ENCODE measurements at places on chromosomes 7 and 10. TPM values are rescaled to one million over a fixed set of nuclear protein-coding genes. Genes with fewer than 3 reads are reported as not detected.
A peak's percentile ranks its signal among the peaks of the same experiment; 100 is the strongest.

GRCh38 chr7:80275192-80275605 lies 140.6 kb downstream of the GNAI1 start:
- no peaks in the 10 kb centered on the region for H3K27me3 ChIP-seq
- H3K4me3 ChIP-seq: no peak overlapping the region
- no peak for DNase-seq
- H3K27ac ChIP-seq: no peak overlapping the region

DNA sequence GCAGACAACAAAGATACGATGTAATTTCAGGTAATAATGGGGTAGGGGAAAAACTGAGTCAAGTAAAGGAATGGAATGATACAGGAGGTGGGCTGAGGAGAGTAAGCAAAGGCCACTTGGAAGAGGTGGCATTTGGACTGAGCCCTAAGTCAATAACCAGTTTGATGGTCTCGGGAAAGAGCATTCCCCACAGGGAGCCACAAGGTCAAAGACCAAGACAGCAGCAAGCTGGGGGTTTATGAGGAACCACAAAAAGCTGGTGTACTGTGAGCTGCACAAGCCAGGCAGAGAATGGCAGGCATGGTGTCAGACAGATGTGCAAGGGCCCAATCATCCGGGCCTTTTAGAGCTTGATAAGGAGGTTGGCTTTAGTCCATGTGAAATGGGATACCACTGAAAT lies 98.7 kb downstream of the NOC3L start:
- no peak overlapping the region for H3K4me3 ChIP-seq
- DNase-seq: peak; percentile 24
- no peaks in the 10 kb centered on the region for H3K4me1 ChIP-seq
- no peaks in the 10 kb centered on the region for H3K27me3 ChIP-seq
- H3K27ac ChIP-seq: no peak overlapping the region

DNA sequence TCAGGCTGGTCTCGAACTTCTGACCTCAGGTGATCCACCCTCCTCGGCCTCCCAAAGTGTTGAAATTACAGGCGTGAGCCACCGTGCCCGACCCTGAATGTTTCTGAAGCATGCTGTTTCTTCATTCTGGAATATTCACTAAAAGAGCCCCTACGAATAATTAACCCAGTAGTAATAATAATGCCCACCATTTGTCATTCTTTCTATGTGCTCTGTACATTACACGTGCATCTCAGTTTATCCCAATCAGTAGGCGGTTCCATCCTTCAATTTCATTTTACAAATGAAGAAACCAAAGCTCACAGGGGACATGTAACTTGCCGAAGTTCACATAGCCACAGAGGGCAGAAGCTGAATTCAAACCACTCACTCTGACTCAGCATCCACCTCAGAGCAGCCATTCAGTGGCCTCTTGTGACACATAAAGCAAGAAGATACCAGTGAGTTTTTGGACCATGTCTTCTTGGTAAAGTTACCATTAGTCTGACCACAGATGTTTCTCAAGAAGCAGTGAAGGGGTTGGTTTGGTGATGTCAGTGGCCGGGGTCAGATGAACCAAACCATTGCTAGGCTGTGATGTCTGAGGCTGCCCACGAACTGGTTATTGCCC lies 71.9 kb upstream of the DUSP5 start:
- H3K27ac ChIP-seq: no peak overlapping the region
- H3K4me3 ChIP-seq: no peak overlapping the region
- no peaks in the 10 kb centered on the region for H3K36me3 ChIP-seq
- no peaks in the 10 kb centered on the region for H3K27me3 ChIP-seq

The PTN gene
- 0.23 TPM for total RNA-seq

The MYO3A gene
- not detected for total RNA-seq

GRCh38 chr10:63645195-63645594 lies 124.0 kb downstream of the REEP3 start:
- no peaks in the 10 kb centered on the region for H3K4me1 ChIP-seq
- no peak for DNase-seq
- no peaks in the 10 kb centered on the region for H3K27me3 ChIP-seq
- no peak overlapping the region for H3K27ac ChIP-seq

DNA sequence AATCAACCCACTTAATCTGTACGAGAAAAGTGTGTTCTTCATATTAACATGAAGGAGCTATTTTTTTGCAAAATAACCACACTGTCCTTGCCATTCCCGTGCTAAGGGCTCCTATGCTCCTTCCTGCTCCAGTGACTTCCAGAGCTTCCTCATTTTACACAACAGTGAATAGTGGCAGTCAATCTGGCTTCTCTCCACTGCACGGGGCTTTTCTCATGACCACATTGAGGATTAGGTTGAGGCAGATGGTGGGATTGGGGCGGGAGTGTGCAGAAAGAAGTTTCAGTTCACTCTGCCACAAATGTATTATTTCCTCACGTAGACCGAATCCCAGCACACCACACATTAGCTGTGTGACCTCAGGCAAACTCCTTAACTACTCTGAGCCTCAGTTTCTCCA lies 235.1 kb downstream of the ARHGAP12 start:
- H3K27ac ChIP-seq: no peak overlapping the region
- no peaks in the 10 kb centered on the region for H3K27me3 ChIP-seq

DNA sequence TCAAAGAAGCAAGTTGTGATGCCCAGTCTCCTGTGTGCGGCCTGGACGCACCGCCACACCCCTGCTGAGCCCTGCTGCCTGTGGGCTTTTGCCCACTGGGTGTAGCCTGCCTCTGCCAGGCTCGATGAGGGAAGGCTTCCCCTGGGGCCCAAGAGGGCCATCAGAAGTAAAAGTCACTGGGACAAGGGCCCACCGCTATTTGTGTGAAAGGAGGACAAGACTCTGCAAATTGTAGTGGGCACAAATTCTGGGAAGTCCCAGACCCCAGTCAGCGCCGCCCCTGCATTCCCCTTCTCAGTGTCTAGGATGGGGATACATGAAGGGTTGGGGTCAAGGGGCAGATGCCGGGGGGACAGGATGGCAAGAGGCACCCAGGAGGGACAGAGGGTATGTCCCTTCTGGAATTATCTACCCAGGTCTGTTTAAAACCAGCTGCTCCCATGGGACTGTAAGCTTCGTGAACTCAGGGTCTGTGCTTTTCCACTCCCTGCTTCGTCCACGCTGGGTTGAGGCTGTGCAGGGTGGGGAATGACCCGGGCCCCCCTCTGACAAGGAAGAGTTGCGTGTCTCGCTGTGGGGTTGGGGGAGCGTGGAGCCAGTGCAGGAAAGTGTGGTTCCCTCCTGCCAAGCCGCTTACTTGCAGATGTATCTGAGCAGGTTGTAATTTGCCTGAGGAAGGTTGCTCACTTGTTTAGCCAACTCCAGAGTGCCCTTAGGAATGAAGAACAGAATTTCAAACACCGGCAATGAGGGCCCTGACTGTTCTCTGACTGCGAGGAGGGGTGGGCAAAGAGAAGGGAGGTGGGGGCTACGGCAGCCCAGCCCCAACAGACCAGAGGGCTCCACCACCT lies 147.2 kb downstream of the MAPK8 start:
- no peaks in the 10 kb centered on the region for H3K36me3 ChIP-seq
- H3K27me3 ChIP-seq: no peaks in the 10 kb centered on the region
- no peak overlapping the region for H3K4me3 ChIP-seq
- H3K4me1 ChIP-seq: peaks cover 17% of the 10 kb centered on the region

DNA sequence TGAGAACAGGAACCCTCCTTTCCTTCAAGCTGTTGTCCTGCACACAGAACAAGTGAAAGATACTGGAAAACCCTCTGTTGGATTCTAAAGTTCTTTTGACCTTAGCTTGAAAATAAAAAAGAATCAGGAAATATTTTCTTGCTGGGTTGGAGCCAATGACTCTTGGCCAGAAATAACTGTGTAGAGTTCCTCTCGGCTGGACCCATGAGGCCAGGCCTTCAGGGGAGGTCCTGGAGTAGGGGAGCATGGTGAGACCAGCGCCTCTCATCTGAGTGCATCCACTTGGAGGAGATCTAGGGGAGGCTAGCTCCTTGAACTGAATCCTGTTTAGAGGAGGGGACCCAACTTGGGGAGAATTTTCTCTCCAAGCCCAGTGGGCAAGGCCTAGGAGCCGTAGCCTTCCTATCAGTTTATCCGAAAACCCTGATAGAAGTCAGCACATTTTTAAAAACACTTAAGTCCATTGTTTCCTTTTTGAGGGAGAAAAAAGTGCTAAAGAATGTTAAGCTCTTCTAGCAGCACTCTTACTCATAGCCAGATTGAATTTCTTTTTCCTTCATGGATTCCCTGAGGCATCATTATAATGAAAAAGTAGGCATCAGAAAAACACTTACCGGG lies 635.7 kb upstream of the ANKRD30A start:
- peak; percentile 64 for DNase-seq
- H3K4me3 ChIP-seq: no peak overlapping the region
- H3K4me1 ChIP-seq: peaks cover 19% of the 10 kb centered on the region
- no peaks in the 10 kb centered on the region for H3K36me3 ChIP-seq
- H3K27ac ChIP-seq: peak overlapping the region; percentile 62

- DNase-seq: no peak
- no peaks in the 10 kb centered on the region for H3K36me3 ChIP-seq
- no peak overlapping the region for H3K4me3 ChIP-seq
- no peaks in the 10 kb centered on the region for H3K4me1 ChIP-seq
- H3K27ac ChIP-seq: no peak overlapping the region
- H3K27me3 ChIP-seq: no peaks in the 10 kb centered on the region
These were observed 66.6 kb downstream of the HTR5A start for GRCh38 chr7:155136619-155137243.

The CALHM1 gene
- 0.13 TPM for total RNA-seq

The RPEL1 gene
- total RNA-seq: not detected

DNA sequence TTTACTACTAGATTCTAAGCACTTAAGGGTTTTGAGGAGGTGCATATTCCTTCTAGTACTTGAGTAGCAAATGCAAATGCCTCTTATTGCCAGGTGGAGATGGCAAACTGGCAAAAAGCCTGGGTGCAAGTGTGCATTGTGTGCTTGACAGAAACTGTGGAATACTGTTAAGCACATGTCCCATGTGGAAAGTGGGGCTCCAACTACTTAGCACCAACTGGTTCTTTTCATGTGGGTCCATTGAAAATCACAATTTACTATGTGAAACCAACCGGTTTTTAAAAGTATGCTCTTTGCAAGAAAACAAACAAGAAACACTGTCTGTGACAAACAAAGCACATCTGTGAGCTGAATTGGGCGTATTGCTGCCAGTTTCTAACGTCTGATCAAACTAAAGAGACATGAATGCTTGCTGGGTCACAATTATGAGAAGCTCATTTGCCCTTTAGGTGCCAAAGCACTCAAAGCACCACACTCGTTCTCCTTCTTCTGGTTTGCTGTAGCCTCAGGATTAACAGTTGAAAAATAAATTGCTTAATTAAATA lies 197.4 kb downstream of the SEMA3E start:
- H3K4me1 ChIP-seq: no peaks in the 10 kb centered on the region
- no peak for DNase-seq
- no peaks in the 10 kb centered on the region for H3K36me3 ChIP-seq
- H3K27ac ChIP-seq: no peak overlapping the region
- no peak overlapping the region for H3K4me3 ChIP-seq

GRCh38 chr7:25636871-25637283 lies 408.6 kb upstream of the NPVF start:
- H3K27me3 ChIP-seq: no peaks in the 10 kb centered on the region
- no peaks in the 10 kb centered on the region for H3K36me3 ChIP-seq

The TAS2R41 gene
- total RNA-seq: not detected

DNA sequence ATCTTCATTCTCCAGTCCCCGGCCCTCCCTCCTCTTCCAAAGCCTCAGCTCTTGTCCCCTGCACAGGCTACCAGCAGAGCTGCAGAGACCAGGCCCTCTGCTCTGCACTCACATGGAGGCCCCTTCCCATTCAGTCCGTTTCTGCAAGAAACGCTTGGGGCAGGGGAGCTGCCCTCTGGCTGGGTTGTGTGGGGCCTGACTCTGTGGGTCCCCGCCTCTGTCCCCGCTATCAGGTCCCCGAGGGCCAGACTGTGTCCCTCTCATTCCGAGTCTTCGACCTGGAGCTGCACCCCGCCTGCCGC lies 1.5 kb downstream of the PCOLCE start:
- no peak overlapping the region for H3K27ac ChIP-seq
- H3K4me3 ChIP-seq: peak overlapping the region; percentile 66
- no peaks in the 10 kb centered on the region for H3K27me3 ChIP-seq
- peaks cover 15% of the 10 kb centered on the region for H3K4me1 ChIP-seq

DNA sequence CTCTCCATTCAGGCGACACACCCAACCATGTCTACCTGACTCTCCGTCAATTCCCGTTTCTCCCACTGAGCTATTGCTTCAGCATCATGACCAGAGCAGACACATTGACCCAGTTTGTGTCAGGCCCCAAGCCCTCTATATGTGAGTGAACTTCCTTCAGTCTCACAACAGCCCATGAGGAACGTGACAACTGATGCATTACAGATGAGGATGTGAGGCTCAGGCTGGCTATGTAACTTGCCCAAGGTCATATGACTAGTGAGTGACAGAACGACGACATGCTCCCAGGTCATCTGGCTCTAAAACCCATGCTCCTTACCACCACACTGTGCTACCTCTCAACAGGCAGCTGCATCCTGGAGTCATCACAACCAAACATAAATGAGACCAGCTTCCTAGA lies 3.7 kb downstream of the TMEM140 start:
- no peaks in the 10 kb centered on the region for H3K27me3 ChIP-seq
- H3K4me1 ChIP-seq: no peaks in the 10 kb centered on the region
- no peak overlapping the region for H3K27ac ChIP-seq
- DNase-seq: no peak
- no peak overlapping the region for H3K4me3 ChIP-seq

The MYOF gene
- total RNA-seq: 4.6 TPM

GRCh38 chr10:49083261-49083660 lies 32.1 kb downstream of the VSTM4 start:
- H3K27ac ChIP-seq: no peak overlapping the region
- no peaks in the 10 kb centered on the region for H3K36me3 ChIP-seq
- peak; percentile 13 for DNase-seq

The IFIT1 gene
- 0.36 TPM for total RNA-seq

The ZNF365 gene
- 1.2 TPM for total RNA-seq

The RNF148 gene
- not detected for total RNA-seq

- H3K4me1 ChIP-seq: peaks cover 18% of the 10 kb centered on the region
- no peak overlapping the region for H3K4me3 ChIP-seq
- no peaks in the 10 kb centered on the region for H3K27me3 ChIP-seq
- DNase-seq: no peak
These were observed 31.1 kb downstream of the CTNNA3 start for GRCh38 chr10:67664942-67665341.
